Testis (tissue), 5 donors: ENCODE measurements at places on chromosomes 3 and 15. TPM values are rescaled to one million over a fixed set of nuclear protein-coding genes. Genes with fewer than 3 reads are reported as not detected.

GRCh38 chr3:151871639-151872468 is 1.6 kb upstream of the SUCNR1 start:
- H3K27ac ChIP-seq, result no peak overlapping the region
- peaks cover 4% of the 10 kb centered on the region for H3K4me1 ChIP-seq
- no peak for DNase-seq

GRCh38 chr3:81980596-81981494 is 219.4 kb upstream of the GBE1 start:
- H3K4me3 ChIP-seq, result no peak overlapping the region
- H3K4me1 ChIP-seq, result no peaks in the 10 kb centered on the region
- DNase-seq, result no peak
- H3K27ac ChIP-seq, result no peak overlapping the region

- H3K4me3 ChIP-seq, result no peak overlapping the region
- H3K27me3 ChIP-seq, result no peaks in the 10 kb centered on the region
- H3K36me3 ChIP-seq, result no peaks in the 10 kb centered on the region
- H3K27ac ChIP-seq, result no peak overlapping the region
Observed at GRCh38 chr3:28637742-28638141, 289.1 kb upstream of the AZI2 start.

DNA sequence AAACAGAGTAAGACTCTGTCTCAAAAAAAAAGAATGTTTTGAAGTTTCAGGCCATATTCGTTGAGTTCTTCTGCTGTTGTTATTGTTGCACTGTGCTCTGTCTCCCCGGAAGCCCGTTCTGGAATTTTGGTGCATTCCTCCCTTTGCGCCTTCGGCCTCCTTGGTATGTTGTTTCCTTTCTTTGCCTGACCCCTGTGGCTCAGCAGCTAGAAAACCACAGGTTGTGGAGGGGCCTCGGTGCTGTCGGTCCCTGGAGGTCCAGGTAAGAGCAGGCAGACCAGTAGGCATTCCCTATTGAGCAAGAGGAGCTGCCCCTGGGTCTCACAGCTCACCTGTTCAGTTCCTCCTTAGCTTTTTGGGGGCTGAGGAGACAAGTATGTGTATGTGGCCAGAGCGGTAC is 51.0 kb upstream of the DLG1 start:
- H3K27me3 ChIP-seq, result no peaks in the 10 kb centered on the region
- H3K4me3 ChIP-seq, result no peak overlapping the region
- H3K36me3 ChIP-seq, result no peaks in the 10 kb centered on the region
- H3K27ac ChIP-seq, result no peak overlapping the region
- DNase-seq, result no peak

DNA sequence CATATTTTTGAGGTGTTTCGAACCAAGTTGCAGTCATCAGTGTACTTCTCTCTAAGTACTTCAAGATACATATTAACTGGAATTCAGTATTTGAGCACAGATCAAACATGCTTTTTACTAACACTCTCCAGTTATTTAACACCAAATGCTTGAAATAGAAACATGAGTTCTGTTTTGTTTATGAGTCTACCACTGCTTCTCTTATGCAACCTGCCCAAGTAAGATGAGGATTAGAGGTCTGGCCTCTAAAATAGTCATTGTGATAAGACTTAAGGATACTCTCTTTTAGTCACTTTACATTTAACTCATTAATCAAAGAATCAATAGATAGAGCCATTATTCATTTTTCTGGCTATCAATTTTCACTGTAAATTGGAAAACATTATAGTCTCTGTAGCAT is 156.2 kb upstream of the THRB start:
- H3K36me3 ChIP-seq, result no peaks in the 10 kb centered on the region
- no peak overlapping the region for H3K4me3 ChIP-seq
- no peak for DNase-seq
- no peaks in the 10 kb centered on the region for H3K4me1 ChIP-seq

- H3K27ac ChIP-seq, result no peak overlapping the region
- no peaks in the 10 kb centered on the region for H3K36me3 ChIP-seq
- no peak for DNase-seq
- H3K4me1 ChIP-seq, result peaks cover 6% of the 10 kb centered on the region
- no peak overlapping the region for H3K4me3 ChIP-seq
Observed at GRCh38 chr3:59249004-59249403, 199.2 kb upstream of the CFAP20DC start.

DNA sequence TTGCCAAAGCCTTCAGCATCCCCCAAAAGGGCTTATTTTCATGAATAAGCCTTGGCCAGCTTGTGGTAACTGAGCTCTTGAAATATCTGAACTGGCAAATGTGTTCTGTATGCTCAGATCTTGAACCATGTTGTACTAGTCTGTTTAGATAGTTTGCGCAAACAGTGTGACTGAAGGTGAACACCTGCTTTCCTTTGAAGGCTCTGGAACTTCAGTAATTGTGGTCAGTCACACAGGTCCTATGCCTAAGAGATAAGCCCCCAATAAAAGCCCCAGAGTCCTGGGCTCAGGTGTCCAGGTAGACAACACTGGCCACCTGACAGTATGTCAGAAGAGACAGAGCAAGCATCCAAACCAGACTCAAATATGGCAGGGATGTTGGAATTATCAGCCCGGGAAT is 5.4 kb downstream of the TUBGCP5 start:
- H3K4me1 ChIP-seq, result peaks cover 7% of the 10 kb centered on the region
- no peak for DNase-seq
- H3K27me3 ChIP-seq, result no peaks in the 10 kb centered on the region
- H3K4me3 ChIP-seq, result no peak overlapping the region
- no peak overlapping the region for H3K27ac ChIP-seq
- H3K36me3 ChIP-seq, result no peaks in the 10 kb centered on the region

DNA sequence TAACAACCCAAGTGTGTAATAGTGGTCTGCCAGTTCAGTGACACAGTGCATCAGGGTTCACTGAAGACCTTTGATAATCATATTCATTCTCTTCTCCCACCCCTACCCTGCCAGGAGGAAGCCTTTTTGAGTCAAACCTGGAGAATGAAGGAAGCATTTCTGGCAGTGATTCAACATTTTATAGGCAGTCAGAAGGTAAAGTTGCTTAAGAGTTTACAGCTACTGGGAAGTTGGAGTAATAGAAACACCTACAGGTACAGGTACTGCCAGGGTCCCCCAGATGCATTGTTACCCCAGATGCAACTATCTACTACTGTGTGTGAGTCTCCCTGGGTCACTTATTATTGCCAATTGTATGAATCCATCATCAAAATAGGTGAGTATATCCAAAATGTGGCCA is 146.9 kb upstream of the EIF1B start:
- H3K4me1 ChIP-seq, result no peaks in the 10 kb centered on the region
- H3K27ac ChIP-seq, result no peak overlapping the region
- no peaks in the 10 kb centered on the region for H3K36me3 ChIP-seq
- DNase-seq, result no peak
- H3K27me3 ChIP-seq, result no peaks in the 10 kb centered on the region

- DNase-seq, result no peak
- no peak overlapping the region for H3K27ac ChIP-seq
- peaks cover 10% of the 10 kb centered on the region for H3K4me1 ChIP-seq
- no peaks in the 10 kb centered on the region for H3K27me3 ChIP-seq
Observed at GRCh38 chr15:70185251-70185711, 87.6 kb upstream of the TLE3 start.

GRCh38 chr3:77079988-77080610 is 40.2 kb downstream of the ROBO2 start:
- H3K27ac ChIP-seq, result no peak overlapping the region
- H3K27me3 ChIP-seq, result no peaks in the 10 kb centered on the region
- H3K4me1 ChIP-seq, result no peaks in the 10 kb centered on the region
- no peak for DNase-seq

- H3K27ac ChIP-seq, result no peak overlapping the region
- H3K4me1 ChIP-seq, result no peaks in the 10 kb centered on the region
- no peak for DNase-seq
- H3K4me3 ChIP-seq, result no peak overlapping the region
Observed at GRCh38 chr3:74591342-74591741, 23.1 kb downstream of the CNTN3 start.

DNA sequence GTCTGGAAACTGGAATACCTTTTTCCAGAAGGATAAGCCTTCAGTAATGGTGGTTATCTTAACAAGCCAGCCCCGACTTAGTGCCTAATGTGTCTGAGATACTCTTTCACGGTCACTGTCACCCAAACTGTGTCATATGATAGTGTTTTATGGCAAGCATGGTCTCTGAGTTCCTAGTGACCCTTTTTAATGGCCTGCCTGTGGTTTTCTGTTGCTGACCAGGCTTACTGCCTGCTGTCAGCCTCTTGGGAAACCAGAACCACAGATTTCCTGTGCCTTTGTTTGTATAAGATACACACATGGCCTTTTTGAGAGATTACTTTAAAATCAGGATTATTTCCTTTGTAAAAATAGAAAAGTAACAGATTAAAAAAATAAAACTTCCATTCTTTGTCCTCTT is 22.4 kb downstream of the HPS3 start:
- H3K27ac ChIP-seq, result no peak overlapping the region
- H3K4me3 ChIP-seq, result no peak overlapping the region
- no peak for DNase-seq

DNA sequence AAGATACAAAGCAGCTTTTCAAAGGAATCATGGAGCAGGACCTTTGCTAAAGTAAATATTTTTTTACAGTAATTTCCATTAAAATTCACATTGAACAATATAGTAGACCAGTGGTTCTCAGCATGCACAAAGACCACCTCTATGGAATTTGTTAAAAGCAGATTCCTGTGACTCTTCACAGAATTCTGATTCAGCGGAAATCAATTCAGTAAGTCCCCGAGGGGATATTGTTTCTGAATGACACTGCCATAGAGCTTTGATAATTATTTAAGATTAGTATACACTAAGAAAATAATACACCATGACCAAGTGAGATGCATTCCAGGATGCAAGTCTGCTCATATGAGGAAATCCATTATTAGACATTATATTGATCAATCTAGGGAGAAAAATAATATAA is 161.9 kb upstream of the TNIK start:
- no peaks in the 10 kb centered on the region for H3K27me3 ChIP-seq
- no peaks in the 10 kb centered on the region for H3K4me1 ChIP-seq
- no peak for DNase-seq
- H3K4me3 ChIP-seq, result no peak overlapping the region
- H3K36me3 ChIP-seq, result no peaks in the 10 kb centered on the region
- no peak overlapping the region for H3K27ac ChIP-seq

DNA sequence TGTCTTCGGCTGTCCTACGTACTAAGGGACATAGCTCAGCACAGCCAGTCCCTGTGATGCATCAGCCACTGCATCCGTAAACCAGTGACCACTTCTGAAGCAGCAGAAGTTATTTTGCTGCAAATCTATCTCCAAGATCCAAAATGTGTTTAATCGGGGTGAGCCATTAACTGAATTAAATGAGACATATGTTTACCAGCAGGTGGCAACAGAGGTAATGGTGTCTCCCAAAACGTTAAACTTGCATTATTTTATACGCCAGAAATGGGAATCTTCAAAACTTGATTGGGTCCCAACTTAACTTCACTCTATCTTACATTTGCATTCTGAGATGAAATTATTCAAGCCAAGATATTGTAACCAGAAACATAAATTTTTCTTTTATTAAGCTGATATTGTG is 75.3 kb upstream of the BOC start:
- no peak overlapping the region for H3K4me3 ChIP-seq
- no peaks in the 10 kb centered on the region for H3K36me3 ChIP-seq
- H3K27me3 ChIP-seq, result no peaks in the 10 kb centered on the region

DNA sequence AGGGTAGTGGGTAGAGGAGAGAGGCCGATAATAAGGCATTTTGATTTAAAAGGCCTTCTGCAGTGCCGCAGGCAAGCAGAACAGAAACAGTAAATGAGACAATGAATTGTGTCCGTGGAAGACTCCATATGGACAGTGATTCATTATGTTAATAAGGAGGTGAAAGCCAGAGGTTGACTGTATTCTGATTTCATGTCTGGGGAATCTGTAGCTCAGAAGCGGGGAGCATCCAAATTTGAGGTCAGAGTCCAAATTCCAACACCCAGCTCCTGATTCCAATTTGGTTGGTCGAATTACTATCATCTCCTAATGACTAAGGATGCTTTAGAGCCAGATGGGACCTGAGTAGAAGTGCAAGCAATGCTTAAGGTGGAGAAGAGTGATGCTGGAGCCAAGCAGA is 1.0 kb upstream of the TBC1D21 start:
- no peaks in the 10 kb centered on the region for H3K36me3 ChIP-seq
- H3K27ac ChIP-seq, result no peak overlapping the region
- DNase-seq, result no peak
- no peak overlapping the region for H3K4me3 ChIP-seq

- H3K4me3 ChIP-seq, result no peak overlapping the region
- no peaks in the 10 kb centered on the region for H3K27me3 ChIP-seq
- no peak for DNase-seq
Observed at GRCh38 chr3:153574445-153574844, 412.4 kb downstream of the RAP2B start.

GRCh38 chr3:40930131-40930538 is 269.2 kb upstream of the CTNNB1 start:
- DNase-seq, result no peak
- no peak overlapping the region for H3K27ac ChIP-seq
- no peaks in the 10 kb centered on the region for H3K4me1 ChIP-seq

DNA sequence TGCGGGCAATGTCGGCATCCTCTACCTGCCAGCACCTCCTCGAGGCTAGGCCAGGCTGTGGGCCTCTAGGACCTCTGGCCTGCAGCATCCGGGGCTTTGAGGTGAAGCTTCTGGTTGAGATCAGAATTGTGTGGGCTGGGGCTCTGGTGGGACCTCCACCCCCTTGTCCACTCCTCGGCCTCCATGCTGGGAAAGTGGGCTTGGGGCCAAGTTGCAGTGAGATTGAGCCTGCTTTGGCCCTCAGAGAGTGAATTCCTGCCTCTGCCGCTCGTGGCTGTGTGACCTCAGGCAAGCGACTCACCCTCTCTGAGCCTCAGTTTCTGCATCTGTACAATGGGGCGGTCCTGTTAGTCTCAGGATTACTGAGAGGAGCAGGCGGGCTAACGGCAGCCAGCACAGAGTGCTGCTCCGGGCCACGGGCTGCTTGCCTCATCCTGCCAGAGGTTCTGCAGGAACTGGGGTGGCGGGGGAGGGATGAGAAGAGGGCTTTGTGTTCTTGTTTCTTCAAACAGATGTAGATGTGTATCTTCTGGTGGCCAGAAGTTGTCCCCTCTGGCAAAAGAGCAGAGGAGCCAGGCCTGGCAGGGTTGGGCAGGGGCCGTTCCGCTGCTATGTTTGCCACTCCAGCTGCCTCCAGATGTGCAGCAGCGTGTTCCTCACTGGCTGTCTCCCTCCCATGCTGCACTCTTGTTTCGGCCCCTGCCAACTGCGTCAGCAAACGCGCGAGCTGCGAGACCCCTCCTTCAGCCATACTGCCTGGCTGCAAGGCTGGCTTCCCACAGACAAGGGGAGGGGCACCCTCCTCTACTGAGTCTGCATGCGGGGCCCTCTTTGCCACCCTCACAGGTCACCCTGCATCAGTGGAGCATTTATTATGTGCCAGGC is 33.7 kb downstream of the FBLN2 start:
- no peaks in the 10 kb centered on the region for H3K36me3 ChIP-seq
- H3K27me3 ChIP-seq, result no peaks in the 10 kb centered on the region
- no peak overlapping the region for H3K4me3 ChIP-seq
- peaks cover 18% of the 10 kb centered on the region for H3K4me1 ChIP-seq
- DNase-seq, result peak; percentile 26

GRCh38 chr15:35126236-35126635 is 41.1 kb upstream of the NANOGP8 start:
- no peaks in the 10 kb centered on the region for H3K27me3 ChIP-seq
- H3K27ac ChIP-seq, result no peak overlapping the region
- no peaks in the 10 kb centered on the region for H3K36me3 ChIP-seq
- H3K4me1 ChIP-seq, result no peaks in the 10 kb centered on the region

The NFKBIZ gene
- total RNA-seq, result 14.7 TPM

The TTLL13 gene
- total RNA-seq, result 18.0 TPM

The PIERCE2 gene
- 8.0 TPM for total RNA-seq

The FEZF2 gene
- total RNA-seq, result not detected

The FRMD5 gene
- total RNA-seq, result 10.6 TPM

The GOLGA6L1 gene
- total RNA-seq, result 4.7 TPM

The FBXO40 gene
- total RNA-seq, result 0.31 TPM

The ARNT2 gene
- total RNA-seq, result 50.2 TPM

The CHRD gene
- 4.3 TPM for total RNA-seq

The PPP2R3A gene
- total RNA-seq, result 41.7 TPM

The CSK gene
- total RNA-seq, result 41.5 TPM
